ENCODE measurements at places on chromosomes 3 and 15. TPM values are rescaled to one million over a fixed set of nuclear protein-coding genes. Genes with fewer than 3 reads are reported as not detected.

DNA sequence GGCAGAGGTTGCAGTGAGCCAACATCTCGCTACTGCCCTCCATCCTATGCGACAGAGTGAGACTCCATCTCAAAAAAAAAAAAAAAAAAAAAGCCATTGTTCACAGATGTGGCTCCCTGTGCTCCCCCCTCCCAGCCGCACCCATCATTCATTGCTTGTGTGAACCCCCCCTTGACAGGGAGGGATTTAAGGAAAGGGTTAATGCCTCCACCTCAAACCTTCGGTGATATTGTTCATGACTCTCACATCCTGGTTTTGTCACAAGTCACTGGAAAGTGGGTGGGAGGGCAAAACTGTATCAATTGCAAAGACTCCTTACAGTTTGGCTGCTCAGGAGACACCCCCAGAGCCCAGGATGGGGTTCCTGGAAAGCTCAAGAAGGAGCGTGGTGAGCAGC, 7.7 kb downstream of the SLC6A6 start:
- DNase-seq, result no peak

- DNase-seq, result no peak
These were observed 47.1 kb upstream of the CADPS start for GRCh38 chr3:62922326-62922725.

DNA sequence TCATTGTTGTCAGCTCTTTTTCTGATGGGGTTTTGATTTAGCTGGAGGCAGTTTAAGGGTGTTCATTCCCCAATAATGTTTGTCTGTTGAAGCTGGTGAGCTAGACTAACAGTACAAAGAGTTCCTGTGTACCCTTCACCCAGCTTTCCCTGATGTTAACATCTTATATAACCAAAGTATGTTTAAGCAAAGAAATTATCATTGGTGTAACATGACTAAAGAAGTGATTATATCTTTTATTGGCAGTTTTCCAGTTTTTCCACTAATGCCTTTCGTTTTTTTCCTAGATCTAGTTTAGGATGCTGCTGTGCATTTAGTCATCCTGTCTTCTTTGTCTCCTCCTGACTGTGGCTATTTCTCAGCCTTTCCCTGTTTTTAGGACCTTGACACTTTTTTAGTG, 165.6 kb downstream of the LPP start:
- no peak for DNase-seq

DNA sequence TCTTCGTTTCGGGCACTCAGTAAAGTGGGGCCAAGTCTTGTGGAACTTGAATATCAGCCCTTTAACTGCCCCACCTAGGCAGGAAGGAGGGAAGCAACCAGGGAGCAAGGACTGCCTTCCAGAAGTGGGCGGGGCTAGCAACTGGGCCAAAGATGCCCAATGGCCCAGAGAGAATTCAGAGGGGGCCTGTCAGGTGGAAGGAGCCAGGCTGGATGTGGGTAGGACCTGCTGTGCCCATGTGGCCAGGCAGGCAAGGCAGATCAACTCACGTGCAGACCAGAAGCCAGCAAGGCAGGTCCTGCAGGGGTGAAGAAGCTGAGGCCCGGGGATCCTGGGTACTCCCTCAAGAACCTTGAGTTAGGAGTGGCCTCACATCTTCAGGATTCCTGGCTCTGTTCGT, 5.5 kb downstream of the MAP6D1 start:
- DNase-seq, result peak; percentile 52

Gene MYO5C
- total RNA-seq, result 24.9 TPM

DNA sequence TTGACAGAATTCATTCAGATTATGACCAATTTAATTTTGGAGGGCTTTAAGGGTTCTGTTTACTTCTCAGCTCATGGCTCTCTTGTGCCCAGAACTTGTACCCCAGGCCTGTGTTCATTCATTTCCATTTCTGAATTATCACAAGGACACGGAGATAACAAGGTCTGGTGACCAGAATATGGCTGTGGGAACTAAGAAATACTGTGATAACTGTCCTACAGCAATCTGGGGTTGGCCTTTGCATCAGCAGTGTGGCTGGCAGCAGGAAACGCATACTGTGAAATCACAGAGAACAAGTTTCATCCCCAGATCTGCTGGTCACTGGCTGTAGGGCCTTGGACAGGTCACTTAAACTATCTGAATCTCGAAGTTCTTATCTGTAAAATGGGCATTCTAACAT, 41.8 kb upstream of the TPM1 start:
- no peak for DNase-seq

GRCh38 chr3:187628169-187628568, 42.0 kb downstream of the SST start:
- peak; percentile 71 for DNase-seq

GRCh38 chr3:7787871-7788828, 713.5 kb upstream of the LMCD1 start:
- peak; percentile 70 for DNase-seq

- DNase-seq, result no peak
These were observed 5.5 kb upstream of the GP5 start for GRCh38 chr3:194404365-194405140.

Gene ZNF609
- total RNA-seq, result 55.5 TPM

GRCh38 chr15:62618432-62618831, 424.1 kb upstream of the TPM1 start:
- DNase-seq, result no peak

Gene EXD1
- total RNA-seq, result not detected

DNA sequence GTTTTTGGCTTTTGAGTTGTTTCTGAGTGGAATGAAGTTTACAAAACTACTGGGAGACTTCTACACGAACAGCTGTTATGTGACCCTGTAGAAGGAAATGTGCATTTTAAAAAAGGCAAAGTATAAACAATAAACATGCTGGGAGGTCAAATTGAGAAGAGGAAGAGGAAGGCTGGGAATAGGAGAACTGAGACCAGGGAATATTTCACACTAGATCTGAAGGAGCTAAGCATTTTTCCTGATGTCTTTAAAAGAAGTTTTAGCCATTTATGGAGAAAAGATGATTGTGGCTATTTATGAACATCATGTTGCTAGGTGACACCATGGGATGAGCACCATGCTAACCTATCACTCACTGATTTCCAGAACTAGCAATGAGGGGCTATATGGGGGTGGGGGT, 76.3 kb upstream of the FAM98B start:
- no peak for DNase-seq

DNA sequence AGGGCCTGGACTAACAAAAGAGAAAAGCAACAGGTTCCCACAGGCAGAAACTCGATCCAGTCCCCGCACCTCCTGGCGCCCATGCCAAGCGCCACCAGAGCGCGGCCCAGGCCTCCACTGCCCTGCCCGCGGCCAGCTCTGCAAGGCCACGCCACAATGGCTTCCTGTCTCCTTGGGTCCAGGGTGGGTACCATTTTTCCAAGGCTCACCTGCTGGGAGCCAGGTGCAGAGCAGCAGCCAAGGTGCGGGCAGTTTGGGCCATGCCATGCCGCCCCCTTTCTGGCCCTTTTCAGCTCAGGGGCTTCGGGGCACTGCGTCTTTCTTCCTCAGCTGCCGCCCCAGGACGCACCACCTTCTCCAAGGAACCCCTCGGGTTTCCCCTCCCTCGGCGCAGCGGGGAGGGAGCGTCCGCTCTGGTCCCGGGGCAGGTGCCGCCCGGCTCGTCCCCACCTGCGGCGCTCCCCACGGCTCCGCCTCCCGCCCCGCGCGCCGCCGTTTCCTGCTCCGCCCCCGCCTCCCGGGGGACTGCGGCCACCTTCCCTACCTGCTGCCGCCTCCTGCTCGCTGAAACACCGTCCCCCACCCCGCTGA, at the start of gene ILDR1:
ILDR1 (minus strand) TSS at position 437 of the 591 bp plus-strand sequence; CDS start at position 267, 170 bp downstream.
- DNase-seq, result peak; percentile 81

All from endodermal cell (in vitro differentiated cells).